H4 (cell line): ENCODE measurements at places on chromosomes 11 and 22. TPM values are rescaled to one million over a fixed set of nuclear protein-coding genes. Genes with fewer than 3 reads are reported as not detected.

Gene APOA1
- 0.54 TPM in 1 of 2 replicates, not detected in the other for total RNA-seq

Gene DAGLA
- total RNA-seq = 0.68 and 0.83 TPM in 2 replicates

Gene APOA4
- not detected in 2 replicates for total RNA-seq

Gene ANO3
- 0.45 and 1.5 TPM in 2 replicates for total RNA-seq

Gene ST14
- 0.02 and 0.10 TPM in 2 replicates for total RNA-seq

Gene CRACR2B
- total RNA-seq = not detected in 2 replicates

- DNase-seq = no peak
Observed at GRCh38 chr11:9660886-9661285, 3.0 kb upstream of the SWAP70 start.

GRCh38 chr11:68013611-68014156, 3.6 kb downstream of the ALDH3B1 start:
- no peak for DNase-seq

- DNase-seq = no peak
Observed at GRCh38 chr22:49239264-49240015, 588.2 kb downstream of the BRD1 start.

GRCh38 chr22:22228921-22229320, 15.7 kb upstream of the VPREB1 start:
- no peak for DNase-seq

GRCh38 chr11:44620328-44620725, 54.9 kb downstream of the CD82 start:
- no peak for DNase-seq
